ENCODE measurements at places on chromosomes 1 and 21. TPM values are rescaled to one million over a fixed set of nuclear protein-coding genes. Genes with fewer than 3 reads are reported as not detected.

The PLA2G2F gene
- not detected for total RNA-seq

The GFI1 gene
- 1.9 TPM for total RNA-seq

The BRINP2 gene
- total RNA-seq, result 2.4 TPM

The FCRL6 gene
- 1.8 TPM for total RNA-seq

The GRHL3 gene
- 0.84 TPM for total RNA-seq

The ABCG1 gene
- 22.4 TPM for total RNA-seq

The KCND3 gene
- 8.0 TPM for total RNA-seq

The RGS16 gene
- total RNA-seq, result 5.5 TPM

The PARK7 gene
- total RNA-seq, result 186 TPM

The CR1 gene
- total RNA-seq, result 9.1 TPM

The NHLH1 gene
- not detected for total RNA-seq

The L1TD1 gene
- not detected for total RNA-seq

The CHIA gene
- not detected for total RNA-seq

The MAP1LC3C gene
- 23.6 TPM for total RNA-seq

The THEM4 gene
- 17.3 TPM for total RNA-seq

The CAMK1G gene
- total RNA-seq, result not detected

The MPL gene
- 0.44 TPM for total RNA-seq

The MMP23B gene
- 61.7 TPM for total RNA-seq

The SPATA46 gene
- total RNA-seq, result not detected

The MYOCOS gene
- not detected for total RNA-seq

The ASTN1 gene
- 0.13 TPM for total RNA-seq

The VHLL gene
- total RNA-seq, result not detected

The NBPF6 gene
- not detected for total RNA-seq

The LINGO4 gene
- not detected for total RNA-seq

The CHIT1 gene
- 17.7 TPM for total RNA-seq

The LAMTOR2 gene
- total RNA-seq, result 69.6 TPM

The SPATA21 gene
- total RNA-seq, result not detected

The IFI6 gene
- 28.2 TPM for total RNA-seq

The SPRR2G gene
- total RNA-seq, result not detected

The IPP gene
- 12.0 TPM for total RNA-seq

The GJB3 gene
- total RNA-seq, result not detected
